Heart right ventricle (tissue), 16 donors: ENCODE measurements at places on chromosomes 7 and 10. TPM values are rescaled to one million over a fixed set of nuclear protein-coding genes. Genes with fewer than 3 reads are reported as not detected.
A peak's percentile ranks its signal among the peaks of the same experiment; 100 is the strongest.

DNA sequence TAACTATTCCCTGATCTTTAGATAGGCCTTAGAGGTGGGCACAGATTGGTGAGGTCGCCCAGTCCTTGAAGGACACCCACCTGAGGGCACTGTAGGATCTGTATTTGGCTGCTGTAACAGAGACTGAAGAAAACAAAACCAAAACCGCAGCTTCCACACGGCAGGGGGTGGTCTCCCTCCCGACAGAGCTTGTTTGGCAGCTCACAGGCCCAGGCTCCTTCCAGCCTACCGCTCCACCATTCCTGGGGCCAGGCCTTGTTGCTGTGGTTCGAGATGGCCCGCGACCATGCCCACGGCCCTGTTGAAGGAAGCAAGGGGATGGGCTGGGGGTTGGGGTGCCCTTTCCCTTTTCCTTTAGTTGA lies 30.4 kb downstream of the ZNF783 start:
- no peak for DNase-seq

DNA sequence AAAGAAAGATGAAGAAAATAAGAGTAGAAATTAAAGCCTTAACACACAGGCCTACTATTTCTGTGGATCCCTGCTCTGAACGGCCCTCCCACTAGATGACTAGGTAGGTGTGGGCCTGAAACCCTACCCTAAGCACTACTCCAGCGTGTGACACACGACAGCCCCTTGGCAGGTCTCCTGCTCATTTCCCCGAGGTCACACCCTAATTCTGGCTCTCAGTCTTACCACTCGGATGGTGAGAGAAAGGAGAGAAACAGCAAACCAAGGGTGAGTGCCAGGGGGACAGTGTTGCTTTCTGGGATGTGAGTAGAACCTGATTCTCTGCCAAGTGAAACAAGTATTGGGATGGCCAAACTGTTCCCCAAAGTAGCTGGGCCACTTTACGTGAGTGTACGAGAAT lies 12.1 kb downstream of the GALNTL5 start:
- no peak for DNase-seq

DNA sequence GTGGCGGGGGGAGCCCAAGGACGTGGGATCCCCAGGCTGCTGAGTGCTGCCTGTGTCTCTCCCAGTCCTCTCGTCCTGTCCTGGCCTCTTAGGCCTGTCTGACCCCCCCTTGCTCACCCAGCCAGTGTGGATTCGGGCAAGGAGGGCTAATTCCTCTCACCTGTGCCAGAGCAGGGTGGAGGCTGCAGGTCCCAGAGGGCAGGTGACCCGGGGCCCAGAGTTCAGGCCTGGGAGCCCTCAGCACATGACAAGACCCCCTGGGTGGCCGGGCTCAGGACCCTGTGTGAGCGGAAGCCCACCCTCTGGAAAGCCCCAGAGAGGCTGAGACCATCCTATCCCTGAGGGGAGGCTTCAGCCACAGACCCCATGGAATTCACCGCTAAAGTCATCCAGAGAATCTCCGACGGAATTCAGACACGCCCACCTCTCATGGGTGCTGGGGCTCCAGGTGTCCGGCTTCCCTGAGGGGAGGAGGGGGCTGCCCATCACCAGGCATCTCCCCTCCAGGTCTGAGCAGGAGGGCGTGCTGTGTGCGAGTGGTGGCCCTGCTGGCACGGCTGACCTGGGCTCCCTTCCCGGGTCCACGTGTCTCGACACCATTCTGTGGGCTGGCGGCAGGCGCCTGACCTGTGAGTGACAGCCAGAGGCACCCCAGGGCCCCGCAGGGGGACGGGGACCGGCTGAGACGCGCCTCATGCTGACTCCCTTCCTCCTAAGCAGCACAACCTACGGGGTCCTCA lies 5.0 kb downstream of the KNDC1 start:
- no peak for DNase-seq

The PAX2 gene
- not detected for total RNA-seq

DNA sequence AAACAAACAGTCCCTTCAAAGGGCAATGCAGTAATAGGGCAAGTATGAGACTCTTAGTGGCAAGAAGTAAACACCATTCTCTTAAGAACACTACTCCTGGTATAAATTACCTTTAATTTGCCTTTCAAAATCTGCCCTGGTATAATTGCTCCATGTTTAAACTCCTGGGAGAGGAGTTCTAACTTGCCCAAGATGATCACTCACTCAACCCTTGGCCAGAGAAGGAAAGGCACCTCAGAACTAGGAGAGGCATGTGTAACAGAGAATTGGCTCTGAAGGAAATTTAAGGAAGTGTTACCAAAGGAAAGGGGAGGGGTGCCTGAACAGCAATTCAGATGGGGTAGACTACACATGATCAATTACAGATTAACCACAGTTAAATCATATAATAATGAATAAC lies 1173.6 kb upstream of the SORCS1 start:
- no peak for DNase-seq

DNA sequence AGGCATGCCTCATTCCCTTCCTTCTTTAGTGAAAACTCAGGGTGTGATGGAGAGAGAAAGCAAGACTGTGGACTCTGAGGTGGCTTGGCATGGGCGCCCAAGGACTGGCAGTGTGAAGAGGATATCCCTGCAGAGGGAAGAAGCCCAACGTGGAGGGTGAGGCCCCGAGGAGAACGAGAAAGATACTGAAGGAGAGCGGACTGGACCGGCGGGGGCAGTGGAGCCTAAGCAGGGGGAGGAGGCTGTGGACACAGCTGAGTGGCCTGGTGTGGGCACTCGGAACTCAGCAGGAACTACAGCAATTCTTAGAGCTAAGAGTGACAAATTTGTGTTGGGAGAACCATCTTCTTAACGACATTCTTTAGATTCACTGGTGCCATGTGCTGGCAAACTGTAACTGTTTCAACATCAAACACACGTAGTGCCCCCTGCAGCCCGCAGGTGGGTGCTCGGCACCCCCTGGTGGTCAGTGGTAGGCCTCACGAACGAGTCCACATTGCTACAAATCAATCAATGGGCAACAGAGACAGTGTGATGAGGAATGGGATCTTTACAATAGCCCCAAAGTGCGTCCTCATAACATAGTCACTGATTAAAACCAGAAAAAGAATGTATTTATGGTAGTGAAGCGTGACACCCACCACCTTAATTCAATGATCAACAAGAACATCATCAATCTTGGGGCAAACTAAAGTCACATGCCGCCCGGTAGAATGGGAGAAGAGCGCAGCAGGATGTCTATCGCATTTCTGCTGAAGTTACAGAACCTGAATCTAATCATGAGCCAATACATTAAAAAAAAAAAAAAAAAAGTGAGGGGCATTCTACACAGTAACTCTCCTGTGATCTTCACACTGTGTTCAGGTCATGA lies 2.0 kb upstream of the SFTPA1 start:
- DNase-seq, result peak; percentile 38

DNA sequence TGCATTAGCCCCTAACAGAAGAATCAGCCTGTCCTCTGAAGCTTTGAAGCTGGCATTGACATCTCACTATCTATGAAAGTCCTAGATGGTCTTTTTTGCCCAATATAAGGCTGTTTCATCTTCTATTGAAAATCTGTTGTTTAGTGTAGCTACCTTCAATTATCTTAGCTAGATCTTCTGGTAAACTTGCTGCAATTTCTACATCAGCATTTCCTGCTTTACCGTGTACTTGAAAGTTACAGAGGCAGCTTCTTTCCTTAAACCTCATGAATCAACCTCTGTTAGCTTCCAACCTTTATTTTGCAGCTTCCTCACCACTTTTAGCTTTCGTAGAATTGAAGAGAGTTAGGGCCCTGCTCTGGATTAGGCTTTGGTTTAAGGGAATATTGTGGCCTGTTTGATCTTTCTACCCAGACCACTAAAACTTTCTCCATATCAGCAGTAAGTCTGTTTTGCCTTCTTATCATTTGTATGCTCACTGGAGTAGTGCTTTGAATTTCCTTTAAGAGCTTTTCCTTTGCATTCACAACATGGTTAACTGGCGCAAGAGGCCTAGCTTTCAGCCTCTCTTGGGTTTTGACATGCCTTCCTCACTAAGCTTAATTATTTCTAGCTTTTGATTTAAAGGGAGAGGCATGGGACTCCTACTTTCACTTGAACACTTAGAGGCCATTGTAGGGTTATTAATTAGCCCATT lies 32.5 kb downstream of the ARID5B start:
- DNase-seq, result no peak

- no peak for DNase-seq
These were observed 35.8 kb downstream of the SCRN1 start for GRCh38 chr7:29953726-29954347.

The HYAL4 gene
- total RNA-seq, result 0.38 TPM

The SNCG gene
- total RNA-seq, result 11.3 TPM

- no peak for DNase-seq
These were observed 1.6 kb downstream of the CDNF start for GRCh38 chr10:14836208-14836607.

DNA sequence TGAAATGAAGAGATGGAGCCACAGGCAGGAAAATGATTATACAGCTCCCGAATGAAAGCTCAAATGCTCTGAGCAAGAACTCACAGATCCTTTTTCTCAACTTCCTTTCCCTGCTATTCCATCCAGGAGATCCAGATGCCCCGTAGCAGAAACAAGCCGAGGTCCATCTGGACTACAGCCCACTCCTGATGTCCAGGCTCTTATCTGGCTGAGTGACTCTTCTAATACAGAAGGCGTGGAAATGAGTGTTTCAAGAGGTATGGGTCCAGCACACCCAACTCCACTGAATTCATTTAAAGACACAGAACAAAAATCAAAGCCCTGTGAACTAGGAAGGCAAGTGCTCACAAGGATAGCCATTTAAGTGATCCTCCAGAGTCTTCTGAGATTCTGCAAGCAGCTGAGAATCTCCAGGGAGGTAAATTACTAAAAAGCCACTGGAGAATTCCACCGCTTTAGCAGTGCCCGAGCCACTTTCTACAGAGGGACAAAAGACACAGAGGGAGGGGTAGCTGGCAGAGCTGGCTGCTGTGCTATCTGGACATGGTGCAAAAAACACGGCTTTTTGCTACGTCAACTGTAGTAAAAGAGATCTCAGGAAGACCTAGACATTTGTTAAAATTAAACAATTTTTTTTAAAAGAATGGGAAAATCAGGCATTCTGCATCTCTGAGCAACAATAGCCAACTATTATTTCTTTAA lies 24.5 kb downstream of the FAM171A1 start:
- DNase-seq, result no peak

- no peak for DNase-seq
These were observed 61.3 kb upstream of the TRIL start for GRCh38 chr7:29019387-29019786.
